D721Med (cell line): ENCODE measurements at places on chromosomes 3 and 15.

GRCh38 chr15:32765236-32765635, 47.4 kb downstream of the GREM1 start:
- DNase-seq: no peak

- DNase-seq: no peak
Observed at GRCh38 chr3:147832611-147833010, 423.4 kb downstream of the ZIC1 start.

GRCh38 chr15:74201710-74202420, 722 bp downstream of the STRA6 start:
- no peak for DNase-seq

GRCh38 chr3:122687298-122687697, 6.7 kb downstream of the PARP14 start:
- DNase-seq: no peak

GRCh38 chr3:127698691-127699415, 26.1 kb downstream of the ABTB1 start:
- DNase-seq: no peak

DNA sequence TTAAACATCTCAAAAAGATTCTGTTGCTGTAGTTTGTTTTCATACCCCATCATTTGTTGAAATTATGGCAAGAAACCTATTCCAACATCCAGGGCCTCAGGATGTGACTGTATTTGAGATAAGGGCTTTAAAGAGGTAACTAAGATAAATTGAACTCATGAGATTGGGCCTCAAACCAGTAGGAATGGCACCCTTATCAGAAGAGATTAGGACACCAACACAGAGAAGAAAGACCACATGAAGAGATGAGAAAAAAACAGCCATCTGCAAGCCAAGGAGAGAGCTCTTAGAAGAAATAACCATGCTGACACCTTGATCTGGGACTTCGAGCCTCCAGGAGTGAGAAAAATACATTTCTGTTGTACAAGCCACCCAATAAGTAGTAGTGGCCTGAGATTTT, 157.7 kb downstream of the CGGBP1 start:
- DNase-seq: no peak

GRCh38 chr15:47857776-47858167, 140.5 kb downstream of the SEMA6D start:
- no peak for DNase-seq

DNA sequence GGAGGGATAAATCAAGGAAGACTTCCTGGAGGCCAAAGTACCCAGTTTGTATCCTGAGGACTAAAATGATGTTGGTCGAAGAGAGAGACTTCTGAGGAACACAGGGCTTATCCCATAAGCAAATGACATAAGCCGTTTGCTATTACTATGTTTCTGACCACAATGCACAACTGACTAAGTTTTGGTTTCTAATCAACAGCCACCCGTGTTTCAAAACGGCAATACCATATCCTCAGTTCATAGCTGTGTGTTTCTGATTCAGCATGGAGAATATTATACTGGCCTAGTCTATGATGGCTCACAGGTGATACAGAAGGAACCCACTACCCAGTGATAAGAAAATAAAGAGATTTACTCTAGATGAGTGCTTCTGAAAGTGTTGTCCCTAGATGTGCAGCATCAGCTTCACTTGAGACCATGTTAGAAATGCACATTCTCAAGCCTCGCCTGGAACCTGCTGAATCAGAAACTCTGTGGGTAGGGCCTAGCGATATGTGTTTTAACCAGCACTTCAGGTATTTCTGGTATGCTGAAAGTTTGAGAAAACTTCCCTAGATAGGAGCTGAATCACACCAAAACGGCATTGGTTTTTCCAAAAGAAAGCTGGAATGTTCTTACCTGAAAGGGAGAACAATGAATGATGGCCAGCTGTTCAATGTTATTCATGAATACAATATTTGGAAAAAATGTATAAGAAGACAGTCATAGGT, 639.7 kb upstream of the NR2F2 start:
- DNase-seq: no peak

GRCh38 chr3:125213946-125214542, 1.5 kb upstream of the SLC12A8 start:
- no peak for DNase-seq

- no peak for DNase-seq
Observed at GRCh38 chr3:146625186-146625775, 20.1 kb upstream of the PLSCR5 start.

DNA sequence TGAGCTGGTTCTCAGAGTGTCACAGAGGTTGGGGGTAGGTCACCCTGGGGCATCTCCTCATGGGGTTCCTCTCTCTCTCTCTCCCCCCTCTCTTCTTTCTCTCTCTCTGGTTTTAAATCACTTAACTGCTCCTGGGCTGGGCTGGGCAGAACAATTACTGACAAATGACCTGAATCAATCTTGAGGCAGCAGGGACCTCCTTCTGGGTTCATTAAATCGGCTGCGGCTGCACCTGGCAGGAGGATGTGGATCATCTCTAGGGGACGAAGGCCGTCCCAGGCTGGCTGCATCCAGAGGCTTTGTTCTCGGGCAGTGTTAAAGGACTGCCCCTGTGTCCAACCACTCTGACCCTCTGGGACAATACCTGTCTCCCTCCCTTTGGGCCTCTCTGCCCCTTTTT, 143.1 kb downstream of the TLE3 start:
- DNase-seq: no peak

DNA sequence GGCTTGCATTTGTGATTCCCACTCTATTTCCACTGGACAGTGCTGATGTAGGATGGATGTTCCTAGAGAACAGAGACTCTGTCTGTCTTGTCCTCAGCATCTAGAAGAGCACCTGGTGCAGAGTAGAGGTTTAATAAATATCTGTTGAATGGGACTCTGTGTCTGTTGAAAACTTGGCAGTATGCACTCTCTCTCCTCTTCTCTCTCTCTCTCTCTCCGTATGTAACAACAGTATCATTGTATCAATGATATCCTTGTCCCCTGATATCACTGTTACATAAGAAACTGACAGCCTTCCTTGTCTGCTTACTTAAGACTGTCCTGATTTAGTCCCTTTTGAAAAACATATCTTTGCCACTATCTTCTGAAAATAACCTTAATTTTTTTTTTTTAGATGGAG, 24.3 kb upstream of the MGLL start:
- DNase-seq: no peak
